Fibroblast of skin of right quadriceps (primary cell): ENCODE measurements at places on chromosomes 5 and 9.
A peak's percentile ranks its signal among the peaks of the same experiment; 100 is the strongest.

- no peak for DNase-seq
Measured at GRCh38 chr5:10735569-10736276, 25.3 kb downstream of the DAP start.

DNA sequence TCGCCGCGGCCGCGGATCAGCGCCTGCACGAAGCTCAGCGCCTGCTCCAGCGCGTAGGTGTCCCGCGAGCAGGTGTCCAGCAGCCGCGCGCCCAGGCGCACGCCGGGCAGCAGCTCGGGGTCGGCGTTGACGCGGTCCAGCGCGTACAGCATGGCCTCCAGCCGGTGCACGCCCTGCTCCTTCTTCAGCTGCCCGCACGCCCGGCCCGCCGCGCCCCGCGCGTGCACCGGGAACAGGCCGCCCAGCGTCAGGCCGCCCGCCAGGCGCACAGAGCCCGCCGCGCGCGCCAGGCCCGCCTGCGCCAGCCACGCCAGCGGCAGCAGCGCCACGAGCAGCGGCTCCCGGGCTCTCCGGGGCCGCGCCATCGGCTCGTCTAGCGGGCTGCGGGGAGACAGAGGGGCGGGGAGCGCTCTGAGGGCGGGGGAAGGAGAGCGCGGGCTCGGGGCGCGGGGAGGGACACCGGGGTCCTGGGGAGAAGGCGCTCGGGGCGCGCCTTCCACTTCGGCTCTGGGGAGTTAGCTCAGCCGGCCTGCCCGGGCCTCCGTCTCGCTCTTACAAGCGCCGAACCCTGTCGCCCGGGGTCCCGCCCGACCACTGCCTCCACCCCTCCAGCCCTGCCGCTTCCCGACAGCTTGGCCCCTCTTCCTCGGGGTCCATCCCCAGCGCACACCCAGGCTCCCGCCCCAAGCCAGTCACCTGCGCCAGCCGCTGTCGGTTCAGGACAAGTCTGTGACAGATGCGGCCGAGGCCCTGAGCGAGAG is at the start of gene GRM6:
GRM6 (minus strand) TSS at position 741 of the 761 bp plus-strand sequence; CDS start at position 365, 376 bp downstream.
- no peak for DNase-seq

DNA sequence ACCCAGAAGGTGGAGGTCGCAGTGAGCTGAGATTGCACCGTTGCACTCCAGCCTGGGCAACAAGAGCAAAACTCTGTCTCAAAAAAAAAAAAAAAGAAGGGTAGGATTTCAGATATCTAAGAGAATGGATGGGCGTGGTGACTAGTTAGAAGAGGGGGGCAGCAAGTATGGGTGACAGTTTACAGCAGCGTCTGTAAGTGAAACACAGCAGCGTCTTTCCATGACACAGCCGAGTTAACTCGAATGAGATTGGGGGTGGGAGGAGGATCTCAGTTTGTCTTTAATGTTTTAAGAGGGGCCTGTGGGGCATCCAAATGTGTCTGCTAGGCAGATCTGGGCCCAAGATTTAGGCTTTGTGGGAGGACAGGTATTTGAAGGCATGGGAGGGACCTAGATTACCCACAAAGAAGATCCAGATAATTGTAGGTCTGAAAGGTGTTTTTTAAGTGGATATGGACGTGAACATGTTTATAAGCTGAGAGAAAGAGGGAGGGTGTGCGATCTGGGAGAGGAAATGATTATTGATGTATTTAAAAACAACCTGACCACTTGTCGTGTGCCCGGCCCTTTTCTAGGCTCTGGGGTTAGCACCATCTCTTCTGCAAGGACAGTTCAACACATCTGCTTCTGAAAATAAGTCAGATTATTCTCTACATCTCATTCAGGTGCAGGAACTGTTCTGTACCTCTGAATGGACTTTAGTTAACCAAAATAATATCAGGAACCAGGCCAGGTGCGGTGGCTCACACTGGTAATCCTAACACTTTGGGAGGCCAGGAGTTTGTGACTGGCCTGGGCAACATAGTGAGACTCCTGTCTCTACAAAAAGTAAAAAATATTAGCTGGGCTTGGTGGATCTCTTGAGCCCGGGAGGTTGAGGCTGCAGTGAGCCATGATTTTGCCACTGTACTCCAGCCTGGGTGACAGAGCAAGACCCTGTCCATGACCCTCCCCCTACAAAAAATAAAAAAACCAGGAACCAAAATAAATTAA is 2.5 kb downstream of the CEP78 start:
- DNase-seq: no peak

- no peak for DNase-seq
Measured at GRCh38 chr9:110364451-110364850, 26.8 kb upstream of the TXNDC8 start.

DNA sequence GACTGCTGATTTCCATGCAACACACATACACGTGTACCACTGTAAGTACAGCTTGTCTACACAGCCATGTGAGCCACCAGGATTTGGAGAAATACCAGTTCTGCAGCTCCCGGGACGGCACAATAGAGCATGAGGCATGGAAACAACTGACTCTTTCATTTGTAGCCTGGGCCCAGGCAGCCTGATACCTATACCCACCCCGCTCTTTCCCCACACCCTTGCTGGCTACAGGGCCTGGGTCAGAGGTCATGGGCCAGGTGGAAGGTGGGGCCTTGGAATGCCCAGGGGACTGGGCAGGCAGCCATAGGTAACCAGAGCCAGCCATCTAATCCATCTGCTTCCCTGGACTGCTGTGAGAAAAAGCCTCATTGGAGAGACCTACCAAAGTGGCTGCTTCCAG is 39.0 kb upstream of the ZSWIM6 start:
- DNase-seq: no peak

- no peak for DNase-seq
Measured at GRCh38 chr5:149580808-149581191, 498 bp upstream of the ARHGEF37 start.

DNA sequence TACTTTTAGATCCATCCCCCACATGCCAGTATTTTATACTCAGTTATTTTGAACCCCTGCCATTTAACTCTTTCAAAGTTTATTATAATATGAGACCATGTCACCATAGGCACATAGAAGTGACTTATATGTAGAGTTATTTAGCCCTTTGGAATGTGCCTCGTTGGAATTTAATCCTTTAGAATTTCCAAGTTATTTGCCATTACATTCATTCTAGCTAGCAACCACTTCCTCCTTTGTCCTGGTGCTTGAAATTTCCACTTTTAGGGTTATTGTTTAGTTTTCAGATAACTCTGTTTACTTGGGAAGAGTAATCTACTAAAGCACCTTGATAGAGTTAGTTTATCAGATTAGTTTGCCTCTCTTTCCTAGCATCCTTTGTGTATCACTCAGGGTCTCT is 82.8 kb upstream of the TLE1 start:
- peak; percentile 83 for DNase-seq

GRCh38 chr9:95029720-95030119 is 287.8 kb downstream of the FANCC start:
- DNase-seq: no peak
